ENCODE measurements at places on chromosomes 2 and 18. TPM values are rescaled to one million over a fixed set of nuclear protein-coding genes. Genes with fewer than 3 reads are reported as not detected.

RASGRP3 gene
- 1.3 TPM for total RNA-seq

CRYBA2 gene
- not detected for total RNA-seq

CHST9 gene
- total RNA-seq, result not detected

NCOA1 gene
- total RNA-seq, result 15.4 TPM

SPRED2 gene
- 10.3 TPM for total RNA-seq

SLC1A4 gene
- 8.3 TPM for total RNA-seq
